H1 (cell line): ENCODE measurements at places on chromosomes 5 and 9. TPM values are rescaled to one million over a fixed set of nuclear protein-coding genes. Genes with fewer than 3 reads are reported as not detected.

DNA sequence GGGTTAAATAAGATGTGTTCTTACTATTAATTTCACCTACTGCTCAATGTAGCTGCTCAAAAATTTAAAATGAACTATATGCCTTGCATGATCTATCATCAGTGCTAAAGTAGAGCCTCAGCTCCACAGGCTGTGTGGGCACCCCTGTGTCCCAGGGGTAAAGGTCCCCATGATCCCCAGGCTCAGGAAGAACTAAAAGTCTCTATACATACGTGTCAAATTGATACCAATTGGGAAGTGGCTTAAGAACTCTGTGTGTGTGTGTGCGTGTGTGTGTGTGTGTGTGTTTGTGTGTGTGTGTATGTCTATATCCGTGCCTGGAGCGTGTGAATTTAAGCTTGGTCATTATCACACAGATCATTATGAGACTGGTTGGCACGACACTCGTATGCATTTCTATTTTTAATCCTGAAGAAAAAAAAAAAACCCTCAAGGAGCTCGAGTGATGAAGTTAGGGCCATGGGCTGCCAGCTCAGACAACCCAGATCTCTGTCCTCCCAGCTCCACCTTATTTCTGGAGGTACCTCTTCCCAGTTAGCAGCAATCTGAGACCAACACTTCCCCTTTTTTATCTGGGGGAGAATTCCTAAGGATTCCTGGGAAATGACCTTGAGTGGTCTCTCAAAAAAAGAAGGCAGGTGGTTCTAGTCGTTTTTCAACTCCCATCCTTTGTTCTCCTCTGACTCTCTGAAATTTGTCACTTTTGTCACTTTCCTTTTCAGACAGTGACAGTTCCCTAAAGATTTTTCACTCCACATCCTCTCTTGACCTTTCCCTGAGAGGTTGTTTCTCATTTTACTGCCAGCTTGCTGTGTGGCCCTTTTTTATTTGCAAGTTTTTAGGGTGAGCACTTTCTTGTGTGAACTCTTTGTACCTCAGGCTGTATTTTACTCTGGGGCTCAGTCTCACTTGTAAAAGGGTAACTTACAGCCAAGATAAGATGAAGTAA is 45.7 kb upstream of the CTXN3 start:
- no peaks in the 10 kb centered on the region for H3K36me3 ChIP-seq
- H3K27ac ChIP-seq, result no peak overlapping the region
- H3K27me3 ChIP-seq, result no peaks in the 10 kb centered on the region
- H3K4me3 ChIP-seq, result no peak overlapping the region
- no peak for DNase-seq

- no peaks in the 10 kb centered on the region for H3K36me3 ChIP-seq
- no peak overlapping the region for H3K4me3 ChIP-seq
- no peaks in the 10 kb centered on the region for H3K27me3 ChIP-seq
- H3K27ac ChIP-seq, result no peak overlapping the region
- H3K4me1 ChIP-seq, result no peaks in the 10 kb centered on the region
Measured at GRCh38 chr9:126160067-126160853, 166.4 kb upstream of the MVB12B start.

GRCh38 chr9:118578467-118578866 is 790.8 kb downstream of the BRINP1 start:
- H3K27ac ChIP-seq, result no peak overlapping the region
- no peaks in the 10 kb centered on the region for H3K4me1 ChIP-seq
- no peak overlapping the region for H3K4me3 ChIP-seq
- H3K27me3 ChIP-seq, result no peaks in the 10 kb centered on the region

GRCh38 chr5:83721953-83722901 is 1.6 kb upstream of the HAPLN1 start:
- H3K36me3 ChIP-seq, result no peaks in the 10 kb centered on the region
- H3K27ac ChIP-seq, result peak overlapping the region; percentile 22; the same call in 1 of the 2 replicates
- peaks cover 9% of the 10 kb centered on the region; the same call in 1 of the 2 replicates for H3K4me1 ChIP-seq
- peak; percentile 53 for DNase-seq

GRCh38 chr5:89147031-89147430 is 264.0 kb upstream of the MEF2C start:
- DNase-seq, result no peak
- no peaks in the 10 kb centered on the region for H3K27me3 ChIP-seq
- no peaks in the 10 kb centered on the region for H3K36me3 ChIP-seq
- no peak overlapping the region for H3K27ac ChIP-seq
- H3K4me1 ChIP-seq, result no peaks in the 10 kb centered on the region

DNA sequence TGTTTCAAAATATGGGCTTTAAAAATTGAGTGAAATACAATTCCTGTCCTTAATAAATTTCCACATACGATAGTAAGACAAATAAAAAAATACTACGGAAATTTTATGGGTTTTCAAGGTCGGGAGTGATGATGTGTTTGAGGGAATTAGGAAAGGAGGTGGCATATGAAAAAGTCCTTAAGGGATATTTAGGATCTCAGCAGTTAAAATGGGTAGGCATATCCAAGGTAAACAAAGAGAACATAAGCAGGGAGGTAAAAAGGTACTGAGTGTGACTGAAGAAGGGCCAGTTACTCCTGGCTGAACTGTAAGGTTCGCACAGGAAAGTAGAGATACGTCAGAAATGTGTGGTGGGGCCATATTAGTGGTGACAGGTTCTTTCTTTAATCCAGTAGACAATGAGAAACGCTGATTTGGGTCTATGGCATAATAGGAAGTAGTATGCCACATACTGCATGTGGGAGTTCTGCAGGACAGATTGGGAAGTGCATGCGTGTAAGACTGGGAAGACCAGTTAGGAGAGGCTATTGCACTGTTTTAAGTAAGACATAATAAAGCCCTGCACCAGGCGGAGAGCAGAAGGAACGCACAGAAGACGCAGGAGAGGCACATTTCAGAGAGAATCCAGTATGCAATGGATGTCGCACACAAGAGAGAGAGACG is 937 bp upstream of the HMGCR start:
- peak overlapping the region; percentile 78 for H3K27ac ChIP-seq
- no peaks in the 10 kb centered on the region for H3K4me1 ChIP-seq
- peak overlapping the region; percentile 45 for H3K4me3 ChIP-seq
- DNase-seq, result no peak

DNA sequence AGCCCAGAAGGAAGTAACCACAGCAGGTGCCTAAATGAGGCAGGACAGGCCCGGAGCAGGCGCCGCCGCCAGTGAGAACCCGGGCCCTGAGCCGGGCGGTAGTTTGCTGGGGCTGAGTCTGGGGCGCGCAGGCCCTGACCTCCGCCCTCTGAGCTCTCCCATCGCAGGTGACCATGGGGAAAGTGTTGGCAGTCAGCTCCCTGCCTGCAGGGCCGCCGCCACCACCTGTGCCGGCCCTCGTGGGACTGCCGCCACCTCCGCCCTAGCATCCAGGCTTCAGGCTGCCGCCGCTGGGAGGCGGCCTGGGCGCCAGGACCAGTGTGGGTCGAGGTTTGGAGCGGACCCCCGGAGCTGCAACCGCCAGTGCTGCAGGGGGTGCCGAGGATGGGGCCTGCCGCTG is 61.1 kb downstream of the TARS1 start:
- no peak overlapping the region for H3K27ac ChIP-seq
- no peak for DNase-seq
- no peaks in the 10 kb centered on the region for H3K4me1 ChIP-seq
- no peak overlapping the region for H3K4me3 ChIP-seq
- no peaks in the 10 kb centered on the region for H3K27me3 ChIP-seq
- no peaks in the 10 kb centered on the region for H3K36me3 ChIP-seq

DNA sequence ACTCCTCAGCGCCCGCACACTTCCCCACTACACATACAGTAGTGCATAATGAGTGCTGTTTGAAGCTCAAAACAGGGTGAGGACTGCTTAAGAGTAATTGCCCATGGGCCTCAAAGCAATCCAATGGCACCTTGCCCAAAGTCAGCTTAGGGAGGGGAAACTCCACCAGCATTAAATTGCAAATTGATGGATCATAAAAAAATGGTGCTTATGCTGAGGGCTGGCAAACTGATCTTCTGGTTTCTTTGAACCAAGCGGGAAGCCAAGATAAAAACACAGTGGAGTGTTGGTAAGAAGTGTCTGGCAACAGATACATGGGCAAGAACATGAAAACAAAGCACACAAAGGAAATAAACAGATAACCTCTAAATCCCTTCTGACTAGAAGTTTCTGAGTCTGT is 28.0 kb downstream of the TLE1 start:
- no peak overlapping the region for H3K27ac ChIP-seq
- peaks cover 14% of the 10 kb centered on the region for H3K4me1 ChIP-seq
- DNase-seq, result no peak
- H3K36me3 ChIP-seq, result peaks cover 3% of the 10 kb centered on the region; the same call in 1 of the 2 replicates
- H3K4me3 ChIP-seq, result no peak overlapping the region
- no peaks in the 10 kb centered on the region for H3K27me3 ChIP-seq

DNA sequence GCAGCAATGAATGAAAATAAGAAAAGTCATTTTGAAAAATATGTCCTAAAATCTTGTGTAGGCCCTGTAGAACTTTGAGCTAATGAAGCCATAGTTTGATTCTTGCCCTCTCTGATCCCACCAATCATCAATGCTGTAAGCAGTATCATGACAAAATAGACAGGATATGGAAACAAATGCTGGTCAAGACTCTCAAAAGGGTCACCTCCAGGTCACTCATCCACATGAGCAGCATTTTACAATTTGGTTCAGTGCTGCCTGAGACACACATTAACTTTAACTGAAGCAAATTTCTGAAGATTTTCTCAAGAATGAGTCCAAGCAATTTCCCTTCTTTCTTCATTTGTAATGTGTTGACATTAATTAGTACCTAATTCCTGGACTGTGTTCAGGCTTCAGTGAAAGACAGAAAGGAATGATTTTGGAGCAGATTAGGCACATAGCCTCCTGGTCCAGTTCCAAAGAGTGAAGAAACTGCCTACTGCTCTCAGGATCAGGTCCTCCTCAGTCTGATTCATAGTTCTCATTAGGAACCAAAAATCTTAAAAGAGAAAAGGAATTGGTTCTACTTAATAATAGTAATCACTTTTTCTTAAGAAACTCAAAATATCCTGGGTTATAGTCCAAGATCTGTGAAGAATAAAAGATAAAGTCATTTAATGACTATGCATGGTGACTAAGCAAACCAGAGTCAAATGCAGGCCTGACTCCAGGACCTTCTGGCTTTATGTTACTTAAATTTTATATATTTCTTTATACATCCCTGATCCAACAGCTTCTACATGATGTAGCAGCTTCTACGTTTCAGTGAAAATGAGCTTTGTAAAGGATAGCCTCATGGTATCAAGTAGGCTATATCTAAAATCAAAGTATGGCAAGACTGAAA is 192.1 kb upstream of the RGMB start:
- no peaks in the 10 kb centered on the region for H3K27me3 ChIP-seq
- H3K4me3 ChIP-seq, result no peak overlapping the region
- no peak for DNase-seq
- no peak overlapping the region for H3K27ac ChIP-seq
- H3K36me3 ChIP-seq, result no peaks in the 10 kb centered on the region
- H3K4me1 ChIP-seq, result no peaks in the 10 kb centered on the region

DNA sequence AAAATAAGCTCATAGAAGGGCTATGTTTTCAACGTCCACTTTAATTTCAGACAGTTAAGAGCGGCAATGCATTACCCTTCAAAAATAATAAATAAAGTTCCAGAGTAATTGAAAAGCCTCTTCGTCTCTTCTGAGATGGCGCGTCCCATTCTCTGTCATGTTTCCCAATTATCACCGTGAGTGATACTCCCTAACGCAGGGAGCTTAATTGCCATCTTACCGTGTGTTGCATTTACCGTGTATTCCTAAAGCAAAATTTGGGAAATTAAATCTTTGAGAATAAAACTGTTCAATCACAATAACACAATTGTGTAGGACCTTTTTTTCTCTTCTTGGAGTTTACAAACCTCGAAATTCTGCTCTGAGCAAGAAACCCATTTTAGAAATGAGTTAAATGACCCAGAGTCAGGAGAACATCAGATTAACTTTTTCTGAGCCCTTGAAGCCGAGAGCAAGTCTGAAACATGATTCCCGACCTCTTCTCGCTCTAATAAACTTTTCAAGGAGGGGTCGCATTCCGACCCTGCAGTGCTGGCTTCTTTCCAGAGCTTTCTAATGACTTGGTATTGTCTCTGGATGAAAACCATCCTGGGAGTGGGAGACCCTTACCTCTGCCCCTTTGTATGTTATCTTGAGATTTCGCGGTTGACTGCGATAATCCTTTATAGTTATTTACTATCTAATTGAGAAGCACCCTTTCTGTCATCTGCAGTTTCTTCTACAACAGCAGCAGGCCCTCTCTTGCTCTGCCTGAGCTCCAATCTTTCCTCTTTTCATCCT is 251.5 kb downstream of the FSTL4 start:
- peak; percentile 31 for DNase-seq
- peaks cover 20% of the 10 kb centered on the region for H3K4me1 ChIP-seq
- H3K27me3 ChIP-seq, result no peaks in the 10 kb centered on the region

DNA sequence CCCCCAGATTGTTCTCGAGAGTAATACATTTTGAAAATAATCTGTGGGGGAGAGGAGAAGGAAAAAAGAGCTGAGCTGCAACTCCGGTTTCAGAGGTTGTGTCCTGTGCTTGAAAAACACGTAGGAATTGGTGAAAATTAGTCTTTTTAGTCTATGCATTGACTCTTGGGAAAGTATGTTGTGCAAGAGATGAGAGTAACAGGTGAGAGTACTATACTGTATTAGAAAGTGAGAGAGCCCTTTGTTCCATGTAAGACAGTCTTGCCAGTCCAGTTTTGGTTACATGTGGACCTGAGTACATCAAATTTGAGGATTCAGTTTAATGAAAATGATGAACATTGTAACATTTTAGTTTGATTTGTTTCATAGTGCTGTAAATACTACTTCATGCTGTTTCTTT is 27.8 kb downstream of the ERBIN start:
- no peaks in the 10 kb centered on the region; the same call in 1 of the 2 replicates for H3K4me1 ChIP-seq
- no peak for DNase-seq
- no peak overlapping the region for H3K27ac ChIP-seq
- H3K36me3 ChIP-seq, result no peaks in the 10 kb centered on the region
- H3K4me3 ChIP-seq, result no peak overlapping the region
- H3K27me3 ChIP-seq, result no peaks in the 10 kb centered on the region

GRCh38 chr9:111039231-111039906 is 1.1 kb upstream of the LPAR1 start:
- H3K36me3 ChIP-seq, result no peaks in the 10 kb centered on the region
- H3K4me1 ChIP-seq, result no peaks in the 10 kb centered on the region
- no peak overlapping the region for H3K27ac ChIP-seq
- peak overlapping the region; percentile 92 for H3K4me3 ChIP-seq

- DNase-seq, result no peak
- no peaks in the 10 kb centered on the region for H3K36me3 ChIP-seq
- H3K4me1 ChIP-seq, result no peaks in the 10 kb centered on the region
- no peak overlapping the region for H3K27ac ChIP-seq
Measured at GRCh38 chr9:16316456-16316855, 554.0 kb downstream of the BNC2 start.

GRCh38 chr9:105154723-105155191 is 89.7 kb upstream of the SLC44A1 start:
- H3K27me3 ChIP-seq, result no peaks in the 10 kb centered on the region
- H3K27ac ChIP-seq, result no peak overlapping the region
- no peak for DNase-seq
- no peak overlapping the region for H3K4me3 ChIP-seq
- no peaks in the 10 kb centered on the region for H3K36me3 ChIP-seq

Gene STING1
- 0.26 and 0.42 TPM in 2 replicates for total RNA-seq

Gene ANKRD31
- total RNA-seq, result 0.06 and 0.27 TPM in 2 replicates

Gene CREB3
- total RNA-seq, result 24.4 and 26.5 TPM in 2 replicates

Gene DIPK1B
- 32.3 and 35.3 TPM in 2 replicates for total RNA-seq

Gene GPX3
- total RNA-seq, result 26.4 and 27.8 TPM in 2 replicates
